ENCODE measurements at places on chromosomes 2 and 18.

DNA sequence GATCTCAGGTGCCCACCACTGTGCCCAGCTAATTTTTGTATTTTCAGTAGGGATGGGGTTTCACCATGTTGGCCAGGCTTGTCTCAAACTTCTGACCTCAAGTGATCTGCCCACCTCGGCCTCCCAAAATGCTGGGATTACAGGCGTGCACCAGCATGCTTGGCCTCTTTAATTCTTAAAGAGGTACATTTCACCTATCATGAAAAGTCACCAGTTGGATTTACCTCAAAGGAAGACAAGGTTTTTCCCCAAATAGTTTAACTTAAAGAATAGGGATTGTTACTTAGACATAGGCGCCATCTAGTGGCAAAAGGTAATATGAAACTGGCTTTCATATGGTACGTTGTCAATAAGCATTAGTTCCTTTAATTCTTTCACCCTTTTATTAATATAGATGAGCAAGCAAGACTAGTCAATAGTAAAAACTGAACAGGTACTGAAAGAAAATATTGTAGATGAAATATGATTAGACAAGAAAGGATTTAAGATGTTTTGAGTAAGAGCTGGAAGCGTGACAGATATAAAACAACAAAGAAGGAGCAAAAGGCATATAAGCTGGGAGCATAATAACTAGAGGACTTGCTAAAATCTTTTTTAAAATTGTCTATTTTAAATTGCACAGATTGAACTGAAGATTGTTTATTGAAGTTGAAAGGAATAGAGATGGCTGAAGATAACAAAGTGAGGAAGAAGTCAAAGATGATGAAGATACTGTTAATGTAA is 35.0 kb upstream of the PSMD14 start:
- peak; percentile 84 for DNase-seq

GRCh38 chr2:2875831-2876230 is 501.8 kb downstream of the EIPR1 start:
- DNase-seq, result no peak

- DNase-seq, result no peak
Measured at GRCh38 chr2:52452201-52452600, 1315.4 kb upstream of the CHAC2 start.

DNA sequence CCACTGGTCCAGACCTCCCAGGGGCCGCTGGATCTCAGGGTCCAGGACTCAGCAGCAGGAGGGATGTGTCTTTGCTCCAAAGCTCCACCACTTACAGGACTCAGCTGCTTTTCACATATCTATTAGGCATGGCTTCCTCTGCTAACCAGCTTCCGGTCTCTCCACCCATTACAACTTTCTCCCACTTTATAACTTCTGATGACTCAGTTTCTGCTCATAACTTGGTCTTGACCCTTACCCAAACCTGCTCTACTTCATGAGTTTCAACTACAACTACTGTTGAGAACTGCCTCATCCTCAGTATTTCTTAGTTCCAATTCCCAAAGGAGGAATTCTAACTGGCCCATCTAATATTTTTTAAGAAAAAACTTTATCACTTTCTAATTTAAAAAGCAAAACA is 17.2 kb downstream of the SULT1C2 start:
- no peak for DNase-seq

GRCh38 chr2:124025171-124025580 is at the start of gene CNTNAP5:
TSS of gene CNTNAP5 (plus strand) at chr2:124025287. CDS start at chr2:124025651, 364 bp downstream.
- no peak for DNase-seq

DNA sequence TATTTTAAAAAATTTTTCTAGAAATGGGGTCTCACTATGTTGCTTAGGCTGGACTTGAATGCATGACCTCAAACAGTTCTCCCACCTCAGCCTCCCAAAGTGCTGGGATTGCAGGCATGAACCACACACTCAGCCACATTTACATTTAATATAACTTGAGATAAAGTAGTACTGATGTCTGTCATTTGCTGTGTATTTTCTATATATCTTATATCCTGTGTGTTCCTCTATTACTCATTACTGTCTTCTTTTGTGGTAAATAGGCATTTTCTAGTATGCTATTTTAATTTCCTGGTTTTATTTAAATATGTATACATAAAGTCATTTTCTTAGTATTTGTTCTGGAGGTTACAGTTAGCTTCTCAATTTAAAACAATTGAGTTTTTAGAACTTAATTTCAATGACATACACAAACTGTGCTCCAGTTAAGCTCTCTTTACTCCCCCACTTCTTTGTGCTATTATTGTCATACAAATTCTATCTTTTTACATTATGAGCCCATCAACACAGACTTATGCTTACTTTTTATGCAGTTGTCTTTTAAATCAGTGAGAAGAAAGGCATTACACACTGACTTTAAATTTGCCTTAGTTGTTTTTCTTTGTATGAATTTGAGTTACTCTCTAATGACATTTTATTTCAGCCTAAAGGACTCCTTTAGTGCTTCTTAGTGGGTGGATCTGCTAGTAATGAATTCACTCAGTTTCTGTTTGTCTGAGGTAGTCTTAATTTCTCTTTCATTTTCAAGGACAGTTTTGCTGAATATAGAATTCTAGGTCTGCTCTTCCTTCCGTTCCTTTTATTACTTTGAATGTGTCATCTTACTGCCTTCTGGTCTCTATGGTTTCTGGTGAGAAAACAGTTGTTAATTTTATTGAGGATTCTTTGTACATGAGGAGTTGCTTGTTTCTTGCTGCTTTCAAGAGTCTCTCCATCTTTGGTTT is 6.2 kb upstream of the INPP4A start:
- no peak for DNase-seq

- no peak for DNase-seq
Measured at GRCh38 chr2:58903427-58903826, 662.3 kb upstream of the FANCL start.

DNA sequence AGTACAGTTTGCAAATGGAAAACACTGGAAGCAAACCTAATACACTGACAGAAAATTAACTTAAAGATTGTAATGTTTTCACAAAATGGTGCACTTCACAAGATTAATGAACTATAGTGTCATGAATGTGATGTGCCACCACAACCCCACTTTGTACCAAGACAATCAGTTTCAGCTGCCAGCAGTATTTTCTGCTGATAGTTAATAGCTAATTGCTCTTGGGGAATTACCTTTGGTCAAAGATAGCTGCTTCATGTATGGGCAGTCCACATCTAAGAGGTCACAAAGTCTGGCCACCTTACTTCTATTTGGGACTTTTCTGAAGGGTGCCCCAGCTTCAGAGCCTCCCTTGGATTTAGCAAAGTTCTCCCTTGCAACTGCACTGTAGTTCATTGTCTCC is 254.0 kb downstream of the CALCRL start:
- no peak for DNase-seq

- no peak for DNase-seq
Measured at GRCh38 chr2:240597054-240597418, 10.5 kb downstream of the CAPN10 start.

- DNase-seq, result no peak
Measured at GRCh38 chr18:49596687-49597086, 34.8 kb downstream of the LIPG start.
